ENCODE measurements at places on chromosomes 3 and 15.

- DNase-seq = peak; percentile 26
These were observed 89.0 kb downstream of the MRPL46 start for GRCh38 chr15:88378188-88378637.

DNA sequence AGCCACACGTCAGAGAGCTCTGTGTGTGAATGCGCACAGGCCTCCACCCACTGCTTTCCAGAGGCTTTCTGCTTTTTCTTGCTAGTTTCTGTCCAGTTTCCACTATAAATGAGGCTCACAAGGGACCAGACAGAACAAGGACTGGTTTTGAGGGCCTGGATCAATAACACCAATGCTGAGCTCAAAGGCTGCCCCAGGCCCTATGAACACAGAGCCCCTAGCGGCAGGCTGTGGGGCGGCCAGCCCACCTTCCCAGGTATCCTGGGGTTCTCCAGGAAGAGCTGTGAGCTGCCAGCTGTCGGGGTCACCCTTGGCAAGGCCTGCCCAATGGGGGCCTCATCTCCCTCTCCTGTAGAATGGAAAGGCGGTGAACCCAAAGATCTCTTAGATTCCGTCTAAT is 2.2 kb upstream of the ITIH3 start:
- no peak for DNase-seq

DNA sequence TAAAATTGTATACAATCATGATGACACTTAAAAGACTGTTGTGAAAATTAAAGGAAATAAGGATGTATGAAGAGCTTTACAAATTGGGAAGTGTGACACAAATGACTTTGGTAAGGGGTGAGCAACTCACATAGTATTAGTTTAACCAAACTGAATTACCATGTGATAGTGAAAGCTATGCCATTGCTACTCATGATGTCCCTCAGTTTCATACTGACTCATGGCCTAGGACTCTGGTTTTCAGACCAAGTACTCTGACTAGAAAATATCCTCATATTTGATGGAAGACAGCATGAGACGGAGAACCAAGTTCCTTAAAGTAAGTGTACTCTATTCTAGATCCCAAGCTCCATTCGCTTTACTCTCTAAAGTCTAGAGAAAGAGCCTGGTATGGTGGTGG is 203.2 kb upstream of the ICE2 start:
- DNase-seq = peak; percentile 9

DNA sequence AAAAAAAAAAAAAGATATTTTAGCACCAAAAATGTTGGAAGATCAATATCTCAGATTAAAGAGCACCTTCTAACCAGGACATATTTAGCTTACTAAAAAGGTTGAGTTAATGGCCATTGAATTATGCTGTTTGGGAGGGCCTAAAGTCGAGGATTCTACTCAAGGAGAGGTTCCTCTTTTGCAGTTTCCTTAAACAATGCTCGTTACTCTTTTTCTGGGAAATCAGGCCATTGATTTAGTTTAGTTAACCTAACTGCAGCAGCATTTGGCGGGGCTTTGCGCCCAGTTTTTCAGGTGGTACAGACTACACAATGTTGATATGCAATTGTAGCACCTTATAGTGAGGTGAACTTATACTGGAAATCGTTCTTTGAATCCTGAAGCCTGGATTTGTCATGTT is 6.8 kb downstream of the ABHD2 start:
- no peak for DNase-seq

DNA sequence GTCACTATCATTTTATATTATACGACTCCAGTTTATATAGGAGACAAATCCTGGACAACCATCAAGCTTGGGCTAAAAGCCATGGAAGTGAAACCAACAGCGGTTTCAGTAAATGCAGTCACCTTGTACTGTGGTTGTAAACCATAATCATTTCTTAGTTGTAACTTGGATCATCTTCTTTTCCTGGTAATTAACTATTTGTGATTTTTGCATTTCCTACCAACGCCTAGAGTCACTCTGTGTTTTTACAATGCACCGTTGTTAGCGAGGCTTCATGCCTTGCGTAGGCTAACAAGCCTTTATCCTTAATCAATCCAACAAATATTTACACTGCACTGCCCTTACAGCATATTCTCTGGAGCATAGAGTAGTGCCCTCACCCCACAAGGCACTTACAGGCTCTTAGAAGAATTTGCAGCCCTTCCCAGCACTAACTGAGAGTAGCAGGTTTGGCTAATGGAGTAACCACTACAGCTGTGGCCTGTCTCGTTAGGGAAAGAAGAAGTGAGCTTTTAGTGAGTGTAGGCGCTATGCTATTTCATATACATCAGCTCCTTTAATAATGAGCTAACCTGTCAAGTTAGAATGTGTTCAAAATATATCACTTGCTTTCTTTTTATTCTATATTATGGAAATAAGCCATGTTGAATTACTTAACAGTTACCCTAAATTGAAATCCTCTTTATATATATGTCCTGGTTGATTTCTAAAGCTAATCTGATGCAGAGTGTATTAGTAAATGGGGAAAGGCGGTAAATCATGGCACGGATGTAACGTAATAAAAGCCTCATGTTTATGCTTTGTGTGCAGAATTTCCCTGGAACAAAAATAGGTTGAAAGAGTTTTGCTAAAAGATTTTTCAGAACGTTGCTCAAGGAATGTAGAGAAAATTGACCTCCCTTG is 62.8 kb downstream of the ABHD2 start:
- DNase-seq = no peak

DNA sequence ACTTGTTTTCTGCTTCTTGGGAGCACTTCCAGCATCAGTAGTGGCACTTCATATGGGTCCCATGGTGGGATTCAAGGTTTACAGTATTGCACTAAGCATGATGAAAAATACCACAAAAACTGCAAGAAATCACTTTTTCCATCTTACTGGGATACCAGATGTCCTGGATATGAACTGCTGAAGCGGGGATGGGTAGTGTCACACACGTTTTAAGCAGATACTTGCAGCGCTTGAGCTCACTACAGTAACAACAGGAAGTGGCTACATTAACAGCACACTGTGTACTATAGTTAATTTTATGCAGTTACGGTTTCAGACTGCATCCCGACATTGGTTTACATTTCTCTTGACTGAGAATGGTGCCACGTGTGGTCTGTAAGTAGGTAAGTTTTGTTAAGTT is 3.5 kb upstream of the ISG20 start:
- DNase-seq = no peak

DNA sequence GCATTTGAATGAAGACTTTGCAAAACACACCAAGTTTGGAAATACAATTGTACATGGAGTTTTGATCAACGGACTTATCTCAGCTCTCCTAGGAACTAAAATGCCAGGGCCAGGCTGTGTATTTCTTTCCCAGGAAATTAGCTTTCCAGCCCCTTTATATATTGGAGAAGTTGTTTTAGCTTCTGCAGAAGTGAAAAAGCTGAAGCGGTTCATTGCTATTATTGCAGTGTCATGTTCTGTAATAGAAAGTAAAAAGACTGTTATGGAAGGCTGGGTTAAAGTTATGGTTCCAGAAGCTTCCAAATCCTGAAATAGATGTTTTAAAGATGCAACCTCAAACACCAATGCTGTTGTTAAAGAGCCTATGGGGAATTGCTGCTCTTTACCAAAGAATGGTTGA is 11.5 kb downstream of the HTD2 start:
- DNase-seq = no peak

DNA sequence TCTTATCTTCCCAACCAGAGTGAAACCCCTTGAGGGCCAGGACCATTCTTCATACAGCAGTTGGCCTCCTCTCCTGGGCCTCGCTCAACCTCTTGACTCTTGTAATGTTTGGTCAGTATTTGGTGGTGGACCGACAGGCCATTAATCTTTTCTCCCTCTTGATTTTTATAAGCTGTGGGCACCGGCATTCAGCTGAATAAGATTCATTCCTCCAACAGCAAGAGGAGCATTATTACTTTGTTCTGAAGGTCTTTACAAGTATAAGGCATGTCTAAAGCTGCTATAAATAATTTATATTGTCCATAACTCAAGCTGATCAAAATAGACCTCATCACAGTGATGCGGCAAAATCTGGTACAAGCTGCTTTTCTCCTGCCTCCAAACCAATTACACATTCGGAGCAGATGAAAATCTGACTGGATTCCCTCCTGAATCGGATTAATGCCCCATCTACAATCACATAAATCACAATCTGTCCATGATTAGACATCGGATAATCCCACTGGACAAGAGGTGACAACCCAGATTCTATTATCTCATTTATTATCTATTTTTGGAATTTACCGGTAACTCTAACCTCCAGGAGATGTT is 8.4 kb upstream of the ISL2 start:
- no peak for DNase-seq

Data from HT1080 (cell line).